Muscle of back (tissue), 13 donors: ENCODE measurements at places on chromosomes 16 and 17.

- DNase-seq, result no peak
Measured at GRCh38 chr17:81348097-81349055, 46.9 kb upstream of the BAHCC1 start.

- DNase-seq, result no peak
Measured at GRCh38 chr16:78283548-78284251, 184.2 kb downstream of the WWOX start.

GRCh38 chr16:57528499-57529390, 7.6 kb downstream of the CCDC102A start:
- peak; percentile 15 for DNase-seq

DNA sequence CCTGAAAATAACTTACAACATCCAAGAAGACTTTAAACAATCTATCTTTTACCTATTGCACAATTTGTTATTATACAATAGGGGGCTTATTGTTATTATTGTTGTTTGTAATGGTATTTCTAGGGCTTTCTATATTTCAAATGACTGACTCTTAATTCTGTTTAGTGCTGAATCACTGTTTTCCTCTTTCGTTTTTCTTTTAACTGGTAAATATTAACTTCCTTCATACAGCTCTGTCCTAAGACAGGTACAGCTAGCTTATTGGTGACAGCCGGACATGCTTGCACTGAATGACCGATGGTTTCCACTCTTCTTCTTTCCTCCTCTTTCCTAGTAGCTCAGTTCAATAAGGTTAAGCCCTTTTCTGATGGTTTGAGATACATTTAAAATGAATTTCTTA, 11.6 kb downstream of the KRTAP9-7 start:
- DNase-seq, result no peak

GRCh38 chr17:36546418-36547093, 1.8 kb downstream of the GGNBP2 start:
- DNase-seq, result no peak

GRCh38 chr17:27993723-27994310, 48.7 kb upstream of the NLK start:
- DNase-seq, result no peak

DNA sequence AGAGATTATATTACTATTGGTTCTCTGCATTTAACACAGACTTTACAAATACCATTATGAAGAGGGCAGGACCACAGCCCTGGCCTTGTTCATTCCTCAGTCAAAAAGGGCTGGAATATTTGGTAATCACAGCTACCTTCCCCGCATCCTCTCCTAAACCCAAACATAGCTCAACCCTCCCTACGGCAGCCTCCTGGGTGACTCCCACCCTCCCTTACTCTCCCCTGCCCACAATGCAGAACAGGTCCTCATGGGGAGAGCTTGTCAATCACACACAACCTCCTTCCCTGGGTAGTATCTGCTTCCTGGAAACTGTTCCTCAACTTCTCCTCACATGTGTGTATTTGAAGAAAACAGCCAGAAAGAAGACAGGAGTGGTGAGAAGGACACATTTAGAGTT, 224.2 kb downstream of the C16orf78 start:
- no peak for DNase-seq

DNA sequence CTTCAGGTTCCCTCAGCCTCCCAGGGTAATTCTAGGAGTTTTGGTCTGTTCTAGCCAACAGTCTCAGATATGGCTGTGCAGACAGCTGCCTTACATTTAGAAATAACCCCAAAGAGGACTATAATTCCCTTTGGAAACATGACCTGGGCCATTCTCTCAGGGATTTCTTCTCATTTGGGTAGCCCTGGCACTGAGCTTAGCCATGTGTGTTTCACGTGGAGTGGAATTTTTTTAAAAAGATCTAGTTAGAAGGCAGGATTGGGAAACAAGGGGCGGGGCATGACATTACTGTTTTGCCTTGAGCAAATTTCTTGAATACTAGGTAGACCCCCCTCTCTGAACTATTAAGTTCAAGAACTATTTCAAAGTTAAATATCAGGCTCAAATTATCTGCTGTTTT, 29.6 kb upstream of the MRC2 start:
- no peak for DNase-seq

- no peak for DNase-seq
Measured at GRCh38 chr16:81277541-81278080, 37.2 kb upstream of the GAN start.

GRCh38 chr16:67846063-67846319, 742 bp upstream of the NUTF2 start:
- no peak for DNase-seq

DNA sequence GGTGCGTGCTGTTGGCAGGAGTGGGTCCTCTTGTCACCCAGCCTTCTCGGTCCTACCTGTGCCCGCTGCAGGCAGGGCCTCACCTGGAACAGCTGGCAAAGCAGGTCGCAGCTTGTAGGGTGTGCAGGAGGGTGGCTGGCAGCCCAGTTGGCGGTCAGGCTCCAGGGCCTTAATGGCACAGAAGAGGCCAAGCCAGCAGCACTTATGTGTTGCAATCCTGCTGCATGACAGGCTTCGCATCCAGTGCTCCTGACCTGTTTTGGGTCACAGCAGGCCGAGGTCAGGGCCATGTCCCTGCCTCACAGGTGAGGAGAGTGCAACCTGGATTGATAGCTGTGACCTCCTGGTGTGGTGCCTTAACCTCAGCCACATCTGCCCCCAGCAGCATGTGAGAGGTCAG, 31.9 kb downstream of the ZC3H18 start:
- no peak for DNase-seq

- no peak for DNase-seq
Measured at GRCh38 chr17:65479282-65479681, 82.2 kb downstream of the AXIN2 start.

- DNase-seq, result no peak
Measured at GRCh38 chr16:5537347-5537746, 439.8 kb upstream of the EEF2KMT start.

DNA sequence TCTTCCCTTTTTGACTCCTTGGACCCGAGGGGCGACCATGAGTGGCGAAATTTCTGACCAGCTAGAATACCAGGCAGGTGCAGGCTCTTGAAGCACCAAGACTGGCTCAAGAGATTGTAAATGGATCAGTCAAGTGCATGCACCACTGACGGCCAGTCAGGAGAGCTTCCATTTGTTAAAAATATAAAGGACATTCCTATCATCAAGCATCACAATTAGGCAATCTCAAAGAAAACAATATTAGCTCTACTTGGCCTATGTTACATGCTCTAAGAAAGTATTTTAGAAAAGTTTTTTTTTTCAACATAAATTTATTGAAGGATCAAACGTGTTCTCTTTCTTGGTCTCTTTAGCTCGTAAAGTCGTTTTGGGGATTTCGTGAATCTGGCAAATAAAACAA, 1.5 kb upstream of the PRKCA start:
- DNase-seq, result no peak

DNA sequence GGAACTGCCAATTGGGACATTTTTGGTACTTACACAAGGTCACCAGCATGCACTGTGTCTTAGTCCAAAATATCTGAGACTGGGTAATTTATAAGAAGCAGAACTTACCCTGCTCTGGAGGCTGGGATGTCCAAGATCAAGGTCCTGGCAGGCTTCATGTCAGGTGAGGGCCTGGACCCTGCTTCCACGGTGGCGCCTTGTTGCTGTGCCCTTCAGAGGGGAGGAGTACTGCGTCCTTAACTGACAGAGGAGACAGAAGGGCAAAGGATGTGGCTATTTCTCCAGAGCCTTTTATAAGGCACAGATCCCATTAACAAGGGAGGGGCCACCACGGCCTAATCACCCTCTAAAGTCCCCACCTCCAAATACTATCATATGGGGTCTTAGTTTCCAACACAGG, 178.9 kb downstream of the C16orf95 start:
- no peak for DNase-seq

DNA sequence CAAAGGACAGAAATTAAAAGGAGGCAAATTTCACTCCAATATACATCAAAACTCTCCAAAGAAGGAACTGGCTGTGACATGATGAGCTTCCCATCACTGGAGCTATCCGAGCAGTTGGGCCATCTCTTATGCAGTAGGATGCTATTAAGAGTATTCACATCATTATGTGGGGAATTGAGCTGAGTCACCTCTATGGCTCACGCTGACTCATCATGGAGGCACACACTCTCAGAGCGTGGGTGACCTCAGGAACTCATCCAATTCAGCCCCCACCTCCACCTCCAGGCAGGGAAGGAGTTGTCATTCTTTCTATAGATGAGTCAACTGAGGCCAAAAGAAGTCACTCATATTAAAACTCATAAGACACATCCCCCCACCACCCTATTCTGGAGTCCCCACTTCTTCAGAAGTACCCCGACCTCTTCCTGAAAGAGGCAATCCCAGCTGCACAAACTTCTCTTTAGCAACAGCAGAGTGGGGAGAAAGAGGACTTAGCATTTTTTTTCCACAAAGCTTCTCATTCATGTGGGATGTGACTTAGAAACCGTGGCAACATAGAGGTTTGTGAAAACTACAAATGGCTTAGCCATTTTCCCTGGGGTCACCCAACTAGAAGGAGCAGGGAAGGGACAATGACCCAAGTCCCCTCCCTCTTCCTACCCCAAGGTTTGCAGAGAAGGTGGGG, 32.5 kb downstream of the ABCC12 start:
- no peak for DNase-seq

- DNase-seq, result no peak
Measured at GRCh38 chr17:15941781-15942180, 3.1 kb upstream of the ADORA2B start.

- no peak for DNase-seq
Measured at GRCh38 chr17:28368306-28368831, 1.7 kb downstream of the VTN start.

- no peak for DNase-seq
Measured at GRCh38 chr17:44981221-44981968, 13.3 kb upstream of the C1QL1 start.

DNA sequence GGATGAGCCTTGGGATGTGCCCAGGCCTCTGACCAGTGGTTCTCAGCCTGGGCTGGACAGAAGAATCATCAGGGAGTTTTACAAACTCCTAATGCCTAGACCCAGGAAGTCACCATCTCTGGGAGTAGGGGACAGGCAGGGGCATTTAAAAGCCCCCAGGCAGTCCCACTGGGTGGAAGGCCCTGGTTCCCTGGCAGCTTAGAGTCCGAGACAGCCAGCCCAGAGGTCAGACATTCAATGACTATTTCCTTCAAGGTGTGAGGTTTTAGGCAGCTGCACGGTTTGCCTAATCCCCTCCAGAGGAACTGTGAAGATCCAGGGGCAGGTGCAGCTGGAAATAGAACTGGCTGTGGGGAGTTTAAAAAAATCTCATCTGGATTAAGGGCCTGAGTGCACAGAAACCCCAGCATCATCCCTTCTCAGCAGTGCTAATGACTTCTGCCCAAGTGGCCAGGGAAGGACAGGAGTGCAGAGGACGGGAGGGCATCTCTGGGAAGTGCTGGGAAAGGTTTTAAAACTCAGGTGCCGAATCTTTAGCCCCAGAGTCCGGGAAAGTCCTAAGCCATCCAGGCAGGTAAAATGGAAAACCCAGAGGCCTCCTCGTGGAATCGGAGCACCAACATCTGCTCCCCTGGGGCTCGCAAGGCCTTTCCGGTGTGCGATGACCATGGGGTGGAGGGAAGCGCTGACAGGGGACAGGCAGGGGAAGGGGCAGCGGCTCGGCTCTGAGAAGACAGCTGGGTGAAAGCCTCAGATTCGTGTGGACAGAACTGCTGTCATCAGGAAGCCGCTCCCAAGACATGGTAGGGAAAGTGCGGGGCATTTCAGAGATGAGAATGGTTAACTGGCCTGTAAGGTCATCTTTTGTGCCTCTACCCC, 1.5 kb upstream of the LGALS3BP start:
- DNase-seq, result no peak

- DNase-seq, result no peak
Measured at GRCh38 chr17:12403881-12404398, 261.8 kb upstream of the MYOCD start.

DNA sequence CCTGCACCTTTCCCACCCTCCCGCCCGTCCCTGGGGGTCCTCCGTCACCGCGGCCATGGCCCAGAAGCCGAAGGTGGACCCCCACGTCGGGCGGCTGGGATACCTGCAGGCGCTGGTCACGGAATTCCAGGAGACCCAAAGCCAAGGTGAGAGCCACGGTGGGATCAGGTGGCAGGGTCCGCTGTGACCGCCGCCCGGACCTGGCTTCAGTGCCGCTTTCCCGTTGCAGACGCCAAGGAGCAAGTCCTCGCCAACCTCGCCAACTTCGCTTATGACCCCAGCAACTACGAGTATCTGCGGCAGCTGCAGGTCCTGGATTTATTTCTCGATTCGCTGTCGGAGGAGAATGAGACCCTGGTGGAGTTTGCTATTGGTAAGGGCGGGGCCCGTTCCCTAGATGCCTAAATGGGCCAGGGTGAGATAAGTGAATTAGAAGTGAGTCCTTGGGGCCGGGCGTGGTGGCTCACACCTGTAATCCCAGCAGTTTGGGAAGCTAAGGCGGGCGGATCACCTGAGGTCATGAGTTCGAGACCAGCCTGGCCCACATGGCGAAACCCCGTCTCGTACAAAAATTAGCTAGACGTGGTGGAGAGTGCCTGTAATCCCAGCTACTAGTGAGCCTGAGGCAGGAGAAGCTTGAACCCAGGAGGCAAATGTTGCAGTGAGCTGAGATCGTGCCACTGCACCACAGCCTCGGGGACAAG, 617 bp downstream of the ARMC7 start:
- DNase-seq, result peak; percentile 45

DNA sequence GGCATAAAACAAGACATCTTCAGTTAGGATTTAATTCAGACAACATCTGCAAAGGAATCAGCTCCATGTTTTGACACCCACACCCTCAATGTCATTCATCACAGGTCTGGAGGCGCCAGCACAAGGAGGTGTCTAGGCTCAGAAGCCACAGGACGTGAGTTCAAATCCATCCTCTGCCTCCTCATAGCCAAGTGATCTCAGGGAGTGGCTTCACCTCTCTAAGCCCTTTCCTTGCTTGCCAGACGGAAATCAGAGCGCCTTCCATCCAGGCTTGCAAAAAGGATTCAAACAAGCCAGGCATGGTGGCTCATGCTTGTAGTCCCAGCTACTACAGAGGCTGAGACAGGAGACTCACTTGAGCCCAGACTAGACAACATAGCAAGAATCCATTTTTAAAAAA, 84.6 kb downstream of the GSG1L start:
- DNase-seq, result no peak

GRCh38 chr16:88048985-88049384, 97.8 kb downstream of the BANP start:
- DNase-seq, result no peak
